Midbrain (tissue), 1 donor: ENCODE measurements at places on chromosomes 6 and 20.

- no peak for DNase-seq
These were observed 11.4 kb downstream of the COMMD7 start for GRCh38 chr20:32731882-32732266.

DNA sequence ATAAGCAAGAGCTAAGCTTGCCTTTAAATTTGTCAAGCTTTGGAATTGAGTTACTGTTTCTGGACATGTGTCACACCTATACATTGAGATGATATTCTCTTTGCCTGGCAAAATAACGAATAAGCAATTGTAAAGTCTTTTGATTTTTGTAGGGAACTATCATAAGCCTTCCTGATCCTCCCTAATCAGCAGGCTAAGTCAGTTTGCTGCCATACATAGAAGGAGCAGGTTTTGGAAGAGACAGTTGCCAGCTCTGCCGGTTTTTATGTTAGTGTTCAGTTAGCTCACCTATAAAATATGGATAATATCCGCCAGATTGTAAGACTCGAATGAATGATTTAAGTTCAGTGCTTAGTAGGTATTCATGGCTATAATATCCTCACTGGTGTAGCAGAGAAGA, 34.4 kb upstream of the BCAS1 start:
- DNase-seq = no peak

DNA sequence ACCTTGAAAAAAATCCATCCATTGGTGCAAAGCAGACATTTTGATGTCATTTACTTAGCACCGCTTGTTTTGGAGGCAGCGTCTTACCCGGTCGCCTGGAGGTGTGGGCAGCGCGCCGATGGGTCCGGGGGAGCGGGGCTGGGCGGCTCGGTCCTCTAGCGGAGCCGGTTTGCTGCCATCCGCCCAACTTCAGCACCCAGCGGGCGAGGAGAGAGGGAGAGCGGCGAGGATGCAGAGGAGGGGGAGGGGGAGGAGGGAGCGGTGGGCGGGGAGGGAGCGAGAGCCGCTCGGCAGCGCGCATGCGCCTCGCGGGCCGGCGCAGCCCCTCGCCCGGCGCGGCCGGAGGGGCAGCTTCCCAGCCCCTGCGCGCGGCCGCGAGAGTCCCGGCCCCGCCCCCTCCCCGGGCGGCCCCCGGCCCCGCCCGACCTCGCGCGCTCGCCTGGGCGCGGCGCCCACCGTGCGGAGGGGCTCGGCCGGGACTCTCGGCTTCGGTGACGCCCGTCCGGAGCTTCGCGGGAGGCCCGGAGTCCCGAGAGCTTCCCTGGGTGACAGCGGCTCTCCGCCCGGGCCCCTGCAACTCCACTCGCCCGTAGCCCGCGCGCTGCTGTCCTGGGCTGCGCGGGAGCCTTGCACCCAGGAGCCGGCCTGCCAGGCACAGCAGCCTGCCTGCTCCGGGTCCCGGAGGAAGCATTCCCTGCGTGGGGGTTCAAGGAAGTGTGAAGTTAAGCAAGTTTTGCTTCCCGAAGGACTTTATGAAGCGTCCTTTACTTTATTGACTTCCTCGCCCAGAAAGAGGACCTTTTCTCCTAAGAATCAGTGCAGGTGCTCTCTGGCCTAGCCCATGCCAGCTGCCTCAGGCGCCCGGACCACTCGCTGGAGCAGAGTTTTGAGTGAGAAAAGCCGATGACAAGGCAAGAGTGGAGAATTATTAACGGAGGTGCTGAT, at the start of gene RGS17:
Gene RGS17, minus strand, starts transcription at position 246 of the 945 bp plus-strand sequence. CDS start 87,264 bp downstream, outside the sequence.
- peak; percentile 64 for DNase-seq

DNA sequence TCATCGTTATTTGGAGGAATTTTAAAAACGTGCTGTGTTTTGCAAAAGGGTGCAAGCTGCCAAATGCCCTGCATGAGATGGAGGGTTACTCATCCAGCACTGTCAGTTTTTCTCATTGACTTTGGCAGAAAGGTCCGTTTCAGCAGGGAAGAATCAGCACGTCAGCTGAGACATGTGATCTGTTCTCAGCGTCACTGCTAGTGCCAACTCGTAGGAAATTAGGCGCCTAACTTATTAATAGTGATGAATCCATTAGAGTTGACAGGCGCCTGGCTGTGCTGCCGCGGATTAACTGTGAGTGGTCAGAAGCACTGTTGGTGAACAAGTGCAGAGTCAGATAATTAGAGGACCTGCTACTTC, 175.5 kb upstream of the FOXQ1 start:
- peak; percentile 36 for DNase-seq
